ENCODE measurements at places on chromosomes 7 and 10. TPM values are rescaled to one million over a fixed set of nuclear protein-coding genes. Genes with fewer than 3 reads are reported as not detected.

Gene DNAJC12
- 0.79 TPM for total RNA-seq

Gene C10orf105
- 0.71 TPM for total RNA-seq

Gene PTF1A
- not detected for total RNA-seq

Gene CLEC5A
- not detected for total RNA-seq

Gene LMOD2
- total RNA-seq: not detected

Gene VAX1
- not detected for total RNA-seq

Gene DNAJC30
- 8.7 TPM for total RNA-seq

Data from activated CD4-positive, alpha-beta T cell treated with anti-CD3 and anti-CD28 coated beads, Interleukin-2, amount 10 ng/mL, durations not matched to agents 7 days and 5 days (primary cell).